Muscle of arm (tissue), 14 donors: ENCODE measurements at places on chromosomes 2 and 18. TPM values are rescaled to one million over a fixed set of nuclear protein-coding genes. Genes with fewer than 3 reads are reported as not detected.

- DNase-seq: no peak
Observed at GRCh38 chr2:235265348-235265965, 228.4 kb upstream of the AGAP1 start.

GRCh38 chr2:27751377-27751776, 20.1 kb upstream of the MRPL33 start:
- no peak for DNase-seq

- no peak for DNase-seq
Observed at GRCh38 chr18:73679941-73680712, 467.5 kb downstream of the FBXO15 start.

GRCh38 chr2:10385933-10386773, 62.0 kb downstream of the ODC1 start:
- DNase-seq: no peak

- no peak for DNase-seq
Observed at GRCh38 chr2:28357055-28357454, 35.6 kb upstream of the FOSL2 start.

DNA sequence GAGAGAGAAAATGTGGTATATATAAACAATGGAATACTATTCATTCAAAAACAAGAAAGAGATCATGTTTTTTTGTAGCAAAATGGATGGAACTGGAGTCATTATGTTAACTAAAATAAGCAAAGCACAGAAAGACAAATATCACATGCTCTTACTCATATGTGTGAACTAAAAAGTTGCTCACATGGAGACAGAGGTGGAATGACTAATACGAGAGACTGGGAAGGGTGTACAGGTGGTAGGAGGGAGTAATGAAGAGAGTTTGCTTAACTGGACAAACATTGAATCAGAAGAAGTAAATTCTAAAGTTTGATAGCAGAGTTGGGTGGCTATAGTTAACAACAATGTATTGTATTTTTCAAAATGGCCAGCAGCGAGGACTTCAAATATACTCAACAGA, 1080.7 kb upstream of the CHAC2 start:
- no peak for DNase-seq

DNA sequence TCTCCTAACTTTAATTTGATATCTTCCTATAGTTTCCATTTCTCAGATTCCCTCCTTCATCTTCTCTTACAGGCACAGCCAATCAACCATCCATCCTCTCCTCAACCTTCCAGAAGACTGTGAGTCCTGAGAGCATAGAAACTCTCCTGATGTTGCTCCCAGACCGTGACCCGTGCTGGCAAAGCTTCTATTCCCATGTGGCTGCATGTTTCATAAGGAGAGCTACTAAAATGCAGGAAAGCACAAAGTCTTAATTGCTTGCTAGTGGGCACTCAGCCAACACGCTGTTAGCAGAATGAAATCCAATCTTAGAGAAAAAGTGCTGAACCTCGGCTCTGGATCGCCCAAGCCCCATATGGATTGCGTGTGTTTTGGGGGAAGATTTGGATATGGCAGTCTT, 1244.7 kb upstream of the ZEB2 start:
- DNase-seq: no peak

DNA sequence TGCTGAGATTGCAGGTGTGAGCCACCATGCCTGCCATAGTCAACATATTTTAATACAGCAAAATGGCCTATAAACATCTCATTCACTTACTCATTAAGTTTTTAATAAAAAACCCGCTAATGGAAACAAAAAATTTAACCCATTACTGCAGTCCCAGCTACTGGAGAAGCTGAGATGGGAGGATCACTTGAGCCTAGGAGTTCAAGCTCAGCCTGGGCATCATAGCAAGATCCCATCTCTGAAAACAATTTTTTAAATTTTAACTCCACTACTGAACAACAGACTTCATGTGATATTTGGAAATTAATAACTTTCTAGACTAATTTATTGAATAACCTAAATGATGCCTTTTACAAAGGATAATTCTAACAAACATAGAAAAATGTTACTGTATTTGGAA, 5.4 kb downstream of the PPP4R3B start:
- no peak for DNase-seq

DNA sequence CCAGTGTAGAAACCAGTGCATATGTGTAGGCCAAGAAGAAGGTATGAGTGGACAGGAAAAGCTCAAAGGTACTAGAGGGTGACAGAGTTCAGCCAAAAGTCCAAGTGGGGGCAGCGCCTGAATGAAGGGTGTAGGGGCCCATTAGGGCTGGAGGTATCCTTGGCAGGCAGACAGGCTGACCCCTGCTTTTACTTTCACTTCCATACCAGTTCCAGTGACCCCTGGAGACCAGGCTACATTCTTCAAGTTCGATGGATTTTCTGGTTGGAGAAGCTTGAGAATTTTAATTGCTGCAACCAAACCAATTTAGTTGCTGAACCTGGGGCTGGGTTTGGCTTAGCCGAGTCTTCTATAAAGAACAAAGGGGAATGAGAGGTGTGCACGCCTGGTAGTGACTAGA, 42.3 kb upstream of the MRPL33 start:
- no peak for DNase-seq

DNA sequence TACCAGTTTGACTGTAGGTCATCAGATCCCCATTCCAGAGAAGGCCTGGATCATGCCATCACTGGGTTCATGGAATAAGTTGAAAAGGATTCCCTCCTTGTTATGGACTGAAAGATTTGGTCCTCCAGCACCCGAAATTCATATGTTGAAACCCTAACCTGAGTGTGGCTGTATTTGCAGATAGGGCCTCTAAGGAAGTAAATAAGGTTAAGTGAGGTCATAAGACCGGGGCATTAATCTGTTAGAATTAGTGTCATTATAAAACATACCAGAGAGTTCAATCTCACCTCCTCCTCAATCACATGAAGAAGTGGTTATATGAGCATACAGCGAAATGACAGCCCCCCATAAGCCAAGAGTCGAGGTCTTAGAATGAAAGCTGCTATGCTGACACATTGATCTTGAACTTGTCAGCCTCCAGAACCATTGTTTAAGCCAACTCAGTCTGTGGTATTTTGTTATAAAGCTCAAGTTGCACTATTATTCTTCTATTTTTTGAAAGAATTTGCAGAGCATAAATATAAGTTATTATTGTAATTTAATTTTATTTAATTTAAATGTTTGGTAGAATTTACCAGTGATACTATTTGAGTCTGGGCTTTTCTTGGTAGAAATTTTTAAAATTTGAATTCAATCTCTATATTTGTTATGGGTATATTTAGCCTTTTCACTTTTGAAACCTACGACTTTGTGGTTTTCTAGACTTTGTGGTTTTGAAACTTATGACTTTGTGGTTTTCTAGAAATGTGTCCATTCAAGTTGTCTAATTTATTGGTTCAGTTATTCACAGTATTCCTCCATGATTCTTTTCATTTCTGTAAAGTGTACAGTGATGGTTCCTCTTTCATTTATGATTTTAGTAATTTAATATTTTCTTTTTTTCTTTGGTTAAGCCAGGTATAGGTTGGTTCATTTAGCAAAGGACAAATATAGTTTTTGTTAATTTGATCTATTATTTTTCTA, 1206.7 kb upstream of the CDH2 start:
- DNase-seq: no peak

GRCh38 chr2:72141032-72141645, 6.5 kb downstream of the CYP26B1 start:
- DNase-seq: no peak

DNA sequence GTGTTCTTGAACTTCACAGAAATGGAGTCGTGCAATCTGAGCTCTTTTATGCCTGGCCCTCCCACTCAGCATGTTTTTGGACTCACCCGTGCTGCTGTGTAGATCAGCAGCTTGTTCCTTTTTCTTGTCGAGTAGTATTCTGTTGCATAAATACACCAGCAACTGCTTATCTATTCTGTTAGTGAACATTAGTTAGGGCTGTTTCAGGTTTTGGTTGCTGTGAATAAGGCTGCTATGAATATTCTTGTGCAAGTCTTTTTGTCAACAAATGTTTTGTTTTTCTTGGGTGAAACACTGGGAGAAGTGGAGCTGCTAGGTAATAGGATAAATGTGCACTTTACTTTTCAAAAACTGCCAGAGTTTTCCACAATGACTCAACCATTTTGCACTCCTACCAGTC, 15.3 kb upstream of the CIDEA start:
- no peak for DNase-seq

Gene PRSS56
- polyA plus RNA-seq: 2.6 TPM

Gene CIDEA
- not detected for polyA plus RNA-seq

Gene SLC4A3
- polyA plus RNA-seq: 9.2 TPM

Gene ELOA2
- polyA plus RNA-seq: not detected

Gene GPR39
- 0.15 TPM for polyA plus RNA-seq

Gene GALNT13
- 0.42 TPM for polyA plus RNA-seq

Gene C18orf54
- polyA plus RNA-seq: 8.0 TPM

Gene ABCG5
- polyA plus RNA-seq: not detected
